Stimulated activated CD4-positive, alpha-beta T cell treated with anti-CD3 and anti-CD28 coated beads, Interleukin-15, amount 100 ng/mL, for 48 hours (primary cell): ENCODE measurements at places on chromosomes 2 and 18.

DNA sequence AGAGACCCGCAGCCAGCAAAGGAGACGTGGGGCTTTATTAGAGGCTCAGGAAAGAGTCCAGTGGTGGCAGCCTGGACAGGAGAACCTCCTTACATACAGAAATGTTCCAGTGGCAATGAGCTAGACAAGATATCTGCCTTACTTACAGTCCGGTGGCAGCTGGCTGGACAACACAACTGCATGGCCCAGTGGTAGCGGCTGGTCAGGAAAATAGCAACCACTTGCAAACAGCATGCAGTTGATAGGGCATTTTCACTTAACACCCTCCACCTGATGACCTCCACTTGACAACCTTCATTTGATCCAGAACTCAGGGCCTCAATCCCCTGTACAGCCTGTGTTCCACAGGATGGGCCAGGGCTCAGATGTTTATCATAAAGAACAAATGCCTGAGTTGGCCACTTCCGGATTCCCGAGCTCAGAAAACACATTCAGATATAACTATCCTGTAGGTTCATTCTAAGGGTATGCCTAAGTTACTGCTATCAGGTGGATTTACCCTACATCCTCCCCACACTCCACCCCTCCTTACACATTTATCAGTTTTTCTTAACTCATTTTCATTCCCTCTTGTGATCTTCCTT lies 63.3 kb upstream of the ITPRID2 start:
- no peak for DNase-seq

GRCh38 chr2:10398496-10398895 lies 49.6 kb downstream of the ODC1 start:
- no peak for DNase-seq

DNA sequence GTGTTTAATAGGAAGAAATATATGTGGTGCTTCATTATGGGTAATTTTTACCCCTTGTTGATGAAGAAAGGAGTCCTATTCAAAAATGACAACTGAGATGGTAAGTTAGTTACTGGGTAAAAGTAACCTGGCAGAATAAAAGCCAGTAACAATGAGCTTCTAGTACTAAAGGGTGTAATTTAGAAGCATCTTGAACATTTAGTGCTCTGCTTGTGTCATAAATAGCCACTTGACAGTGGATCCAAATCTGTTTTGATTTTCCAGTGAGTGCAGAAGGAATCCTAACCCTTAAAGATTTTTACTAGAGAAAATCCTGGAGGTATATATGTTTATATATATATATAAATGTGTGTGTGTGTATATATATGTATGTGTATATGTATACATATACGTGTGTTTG lies 15.1 kb downstream of the COMMD1 start:
- DNase-seq: no peak

DNA sequence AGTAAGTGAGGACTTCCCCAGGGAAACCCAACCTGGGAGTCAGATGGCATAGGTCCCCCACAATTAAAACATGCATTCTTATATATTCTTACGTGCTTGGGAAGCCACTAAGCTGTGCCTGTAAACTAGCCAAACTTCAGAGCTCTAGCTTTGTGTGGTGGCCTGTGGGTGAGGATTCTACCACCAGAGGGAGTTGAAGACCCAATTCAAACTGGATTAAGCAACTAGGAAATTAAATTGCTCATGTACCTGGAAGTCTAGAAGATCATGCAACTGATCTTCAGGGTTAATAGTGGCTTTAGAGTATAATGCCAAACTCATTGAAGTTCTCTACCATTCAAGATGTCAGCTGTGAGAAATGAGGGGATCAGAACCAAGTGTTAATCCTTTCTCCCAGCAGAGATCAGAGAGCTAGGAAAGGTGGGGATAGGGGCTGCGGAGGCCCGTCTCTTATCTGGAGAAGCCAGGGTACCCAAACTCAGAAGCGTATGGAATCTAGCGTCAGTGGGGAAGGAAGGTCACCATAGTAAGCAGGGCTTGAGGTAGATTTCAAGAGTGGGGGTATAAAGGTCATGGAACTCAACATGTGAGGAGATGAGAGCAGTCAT lies 53.2 kb upstream of the CCDC85A start:
- DNase-seq: no peak

DNA sequence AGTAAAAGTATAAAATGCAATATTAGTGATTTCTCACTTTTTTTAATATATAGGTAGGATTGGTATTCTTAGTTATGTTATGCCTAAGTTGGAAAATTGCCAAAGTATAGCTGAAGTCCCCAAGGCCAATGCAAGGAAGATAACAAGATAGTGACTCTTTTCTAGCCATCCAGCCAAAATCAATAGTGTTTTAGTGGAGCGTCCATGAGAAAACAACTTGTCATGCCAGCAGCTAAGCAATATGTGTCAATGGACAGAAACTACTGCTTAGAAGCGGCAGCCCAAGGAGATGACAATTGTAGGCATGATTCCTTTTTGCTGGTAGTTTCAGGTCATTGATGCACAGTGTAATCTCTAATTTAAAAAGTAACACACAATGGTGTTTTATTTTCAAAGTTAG lies 1444.6 kb downstream of the SUCLG1 start:
- no peak for DNase-seq

- no peak for DNase-seq
Observed at GRCh38 chr2:217656316-217656715, 346.5 kb downstream of the TNS1 start.
